ENCODE measurements at places on chromosomes 1 and 21.

DNA sequence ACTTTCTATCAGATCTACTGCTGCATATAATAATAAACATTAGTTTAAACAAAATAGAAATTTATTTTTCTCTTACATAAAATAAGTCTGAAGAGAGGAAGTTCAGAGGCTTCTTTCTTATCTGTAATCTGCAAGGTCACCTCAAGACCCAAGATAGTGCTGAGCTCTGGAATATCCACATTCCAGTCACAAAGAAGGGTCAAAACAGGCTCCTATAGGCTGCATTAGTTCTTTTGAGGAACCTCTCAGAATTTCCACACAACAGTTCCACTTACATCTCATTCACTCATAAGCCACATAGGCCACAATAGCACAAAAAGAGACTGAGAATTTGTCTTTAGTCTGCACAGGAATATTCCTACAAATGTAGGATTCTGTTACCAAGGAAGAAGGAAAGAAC, 15.4 kb downstream of the DYNLT5 start:
- DNase-seq = no peak

GRCh38 chr1:209931141-209931540, 6.9 kb upstream of the SYT14 start:
- DNase-seq = no peak

DNA sequence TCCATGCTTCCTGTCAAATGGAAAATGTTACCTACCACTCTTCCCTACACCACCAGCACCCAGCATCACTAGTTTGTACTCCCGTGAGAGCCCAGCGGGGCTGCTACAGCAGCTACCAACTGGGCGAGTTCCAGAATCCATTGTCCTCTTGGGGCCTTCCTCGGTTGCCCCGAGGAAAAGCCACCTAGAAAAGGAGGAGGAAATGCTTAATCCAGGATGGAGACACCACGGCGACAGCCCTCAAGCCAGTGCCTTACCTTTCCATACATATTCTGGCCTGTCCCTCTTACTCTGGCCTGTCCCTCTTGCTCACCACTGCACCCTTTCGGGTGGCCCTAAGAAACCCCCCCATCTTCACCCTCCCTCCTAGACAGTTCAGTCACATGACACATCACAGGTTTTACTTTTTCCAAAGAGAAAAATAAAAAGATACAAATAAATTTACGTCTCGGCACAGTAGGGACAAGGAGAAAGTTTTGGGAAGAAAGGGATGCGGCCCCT, 478 bp downstream of the RIT1 start:
- peak; percentile 39 for DNase-seq

- DNase-seq = no peak
Observed at GRCh38 chr21:38140207-38140903, 116.4 kb upstream of the KCNJ15 start.

DNA sequence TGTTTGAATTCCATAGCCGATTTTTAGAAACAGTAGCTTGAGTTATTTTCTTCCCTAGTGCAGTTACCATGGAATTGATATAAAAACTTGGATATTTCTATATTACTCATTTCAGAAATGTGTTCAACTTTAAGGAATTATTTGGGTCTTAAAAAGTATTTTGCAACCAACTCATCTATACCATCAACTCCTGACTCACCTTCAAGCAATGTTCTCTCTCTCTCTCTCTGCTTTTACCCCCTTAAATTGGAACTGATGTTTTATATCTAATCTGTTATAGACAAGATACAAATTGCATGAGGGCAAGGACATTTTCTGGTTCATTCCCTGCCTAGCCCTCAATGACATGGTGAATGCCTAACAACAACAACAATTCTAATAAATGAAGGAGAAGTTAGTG, 214.7 kb upstream of the NRIP1 start:
- no peak for DNase-seq

GRCh38 chr1:110927484-110928075, 36.1 kb downstream of the LRIF1 start:
- no peak for DNase-seq

DNA sequence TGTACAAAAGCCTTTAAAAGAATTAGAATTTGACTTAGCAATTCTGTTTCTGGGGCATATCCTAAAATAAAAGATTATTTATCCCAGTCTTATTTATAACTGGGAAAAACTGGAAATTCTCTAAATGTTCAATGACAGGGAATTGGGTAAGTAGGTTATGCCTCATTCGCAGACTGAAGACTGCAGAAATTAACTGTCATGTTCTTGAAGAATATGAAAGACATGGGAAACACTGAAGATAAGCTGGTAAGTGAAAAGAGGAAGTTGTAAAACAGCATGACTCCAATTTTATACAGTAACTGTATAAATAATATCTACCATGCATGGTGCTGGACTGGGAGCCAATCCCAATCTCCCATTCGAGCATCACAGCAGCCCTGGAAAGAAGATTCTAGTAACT, 50.6 kb upstream of the SLC2A1 start:
- no peak for DNase-seq

- DNase-seq = peak; percentile 36
Observed at GRCh38 chr1:8351693-8352470, 34.0 kb downstream of the SLC45A1 start.
